ENCODE measurements at places on chromosomes 4 and X. TPM values are rescaled to one million over a fixed set of nuclear protein-coding genes. Genes with fewer than 3 reads are reported as not detected.

Gene DCAF8L2
- not detected for total RNA-seq

GRCh38 chrX:44382871-44383270 lies 39.4 kb upstream of the EFHC2 start:
- H3K36me3 ChIP-seq, result no peaks in the 10 kb centered on the region
- H3K4me1 ChIP-seq, result no peaks in the 10 kb centered on the region
- no peak overlapping the region for H3K4me3 ChIP-seq
- H3K27ac ChIP-seq, result no peak overlapping the region
- DNase-seq, result no peak

Gene UGT2B10
- total RNA-seq, result 24.5 TPM

GRCh38 chr4:82648356-82648755 lies 86.6 kb upstream of the TMEM150C start:
- H3K4me1 ChIP-seq, result no peaks in the 10 kb centered on the region
- DNase-seq, result no peak
- H3K4me3 ChIP-seq, result no peak overlapping the region
- H3K27ac ChIP-seq, result no peak overlapping the region
- H3K36me3 ChIP-seq, result no peaks in the 10 kb centered on the region
- no peaks in the 10 kb centered on the region for H3K27me3 ChIP-seq

DNA sequence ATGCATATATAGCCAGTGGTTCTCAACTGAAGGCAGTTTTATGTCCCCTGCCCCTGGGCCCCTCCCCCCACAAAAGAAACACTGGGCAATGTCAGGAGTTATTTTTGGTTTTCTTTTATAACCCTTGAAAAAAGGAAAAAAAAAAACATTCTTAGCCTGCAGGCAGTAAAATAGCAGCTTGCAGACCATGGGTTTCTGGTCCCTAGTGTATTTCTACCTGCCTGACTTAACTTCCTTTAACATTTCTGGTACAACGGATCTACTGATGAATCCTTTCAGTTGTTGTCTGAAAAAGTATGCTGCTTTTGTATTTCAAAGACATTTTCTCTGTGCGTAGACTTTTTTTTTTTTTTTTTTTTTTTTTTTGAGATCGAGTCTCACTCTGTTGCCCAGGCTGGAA lies 11.1 kb upstream of the FAM200B start:
- no peaks in the 10 kb centered on the region for H3K36me3 ChIP-seq
- H3K27ac ChIP-seq, result no peak overlapping the region
- H3K4me3 ChIP-seq, result no peak overlapping the region
- DNase-seq, result no peak
- no peaks in the 10 kb centered on the region for H3K27me3 ChIP-seq
- H3K4me1 ChIP-seq, result no peaks in the 10 kb centered on the region

Gene SULT1E1
- 6.6 TPM for total RNA-seq

Gene GUCY1B1
- total RNA-seq, result 4.2 TPM

GRCh38 chrX:29435396-29435795 lies 780.0 kb upstream of the MAGEB2 start:
- no peaks in the 10 kb centered on the region for H3K4me1 ChIP-seq
- H3K27me3 ChIP-seq, result no peaks in the 10 kb centered on the region
- DNase-seq, result no peak
- H3K27ac ChIP-seq, result no peak overlapping the region

Gene NDNF
- total RNA-seq, result 0.46 TPM

Gene PRDM8
- total RNA-seq, result 0.11 TPM

- H3K36me3 ChIP-seq, result no peaks in the 10 kb centered on the region
- H3K4me3 ChIP-seq, result no peak overlapping the region
- H3K27ac ChIP-seq, result no peak overlapping the region
- DNase-seq, result no peak
- no peaks in the 10 kb centered on the region for H3K4me1 ChIP-seq
These were observed 21.0 kb upstream of the CABS1 start for GRCh38 chr4:70313736-70314135.

Gene SOWAHB
- 14.5 TPM for total RNA-seq

DNA sequence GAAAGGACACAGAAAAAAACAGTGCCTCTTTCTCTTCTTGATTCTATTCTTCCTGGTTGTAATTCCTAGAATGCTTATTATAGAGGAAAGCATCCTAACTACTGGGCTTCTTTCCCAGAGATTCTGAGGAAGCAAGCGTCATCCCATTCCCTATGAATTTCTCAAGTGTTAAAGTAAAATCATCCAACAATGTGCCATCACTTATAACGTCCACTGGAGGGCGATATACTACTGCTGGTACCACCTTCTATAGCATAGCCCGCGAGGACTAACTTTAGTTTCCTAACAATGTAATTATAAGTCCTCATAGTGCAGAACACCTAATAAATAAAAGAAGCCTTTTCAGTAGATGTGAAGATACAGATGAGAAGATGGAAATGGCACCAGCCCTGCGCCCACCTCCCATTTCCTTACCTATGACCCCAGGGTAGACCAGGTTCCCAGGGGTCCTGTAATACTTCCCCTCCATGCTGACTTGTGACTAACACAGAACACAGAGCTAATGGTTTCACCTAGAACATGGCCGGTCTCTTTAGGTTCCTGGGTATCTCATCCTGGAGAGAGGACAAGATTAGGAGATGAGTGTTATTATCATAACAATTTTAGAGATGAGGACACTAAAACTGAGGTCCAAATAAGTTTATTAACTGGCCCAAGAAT lies 4.2 kb downstream of the CENPVL3 start:
- no peak overlapping the region for H3K27ac ChIP-seq
- H3K27me3 ChIP-seq, result no peaks in the 10 kb centered on the region
- DNase-seq, result no peak
- no peak overlapping the region for H3K4me3 ChIP-seq
- H3K36me3 ChIP-seq, result no peaks in the 10 kb centered on the region

- H3K4me1 ChIP-seq, result no peaks in the 10 kb centered on the region
- no peaks in the 10 kb centered on the region for H3K36me3 ChIP-seq
- no peak overlapping the region for H3K4me3 ChIP-seq
These were observed 225.1 kb downstream of the FAM47A start for GRCh38 chrX:33906971-33907370.

All from right lobe of liver (tissue), 6 donors.